Gastroesophageal sphincter (tissue), 4 donors: ENCODE measurements at places on chromosomes 11 and 22.

DNA sequence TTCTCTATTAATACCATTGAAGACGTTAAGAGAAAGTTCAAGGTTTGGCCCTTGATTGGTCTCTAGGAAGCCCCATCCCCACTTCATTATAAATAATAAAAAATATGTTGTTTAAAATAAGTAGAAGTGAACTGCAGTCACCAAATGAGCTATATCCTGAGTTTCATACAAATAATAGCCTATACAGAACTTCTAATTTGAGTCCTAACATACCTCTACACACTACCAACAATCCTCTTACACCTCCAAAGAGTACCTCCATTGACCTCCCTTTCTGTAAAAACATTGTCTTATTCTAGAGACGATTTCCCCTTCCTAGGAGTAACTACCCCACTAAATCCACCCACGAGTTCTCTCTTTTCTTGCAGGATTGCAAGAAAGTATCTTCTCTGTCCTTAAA is 7.2 kb upstream of the HBD start:
- no peaks in the 10 kb centered on the region for H3K4me1 ChIP-seq
- no peaks in the 10 kb centered on the region for H3K36me3 ChIP-seq
- H3K27me3 ChIP-seq = peaks cover 6% of the 10 kb centered on the region
- H3K27ac ChIP-seq = no peak overlapping the region
- H3K4me3 ChIP-seq = no peak overlapping the region

GRCh38 chr11:2216400-2217064 is 44.9 kb upstream of the TH start:
- H3K4me3 ChIP-seq = no peak overlapping the region
- no peak overlapping the region for H3K27ac ChIP-seq
- H3K36me3 ChIP-seq = no peaks in the 10 kb centered on the region
- ATAC-seq = no peak
- H3K27me3 ChIP-seq = peaks cover 44% of the 10 kb centered on the region

DNA sequence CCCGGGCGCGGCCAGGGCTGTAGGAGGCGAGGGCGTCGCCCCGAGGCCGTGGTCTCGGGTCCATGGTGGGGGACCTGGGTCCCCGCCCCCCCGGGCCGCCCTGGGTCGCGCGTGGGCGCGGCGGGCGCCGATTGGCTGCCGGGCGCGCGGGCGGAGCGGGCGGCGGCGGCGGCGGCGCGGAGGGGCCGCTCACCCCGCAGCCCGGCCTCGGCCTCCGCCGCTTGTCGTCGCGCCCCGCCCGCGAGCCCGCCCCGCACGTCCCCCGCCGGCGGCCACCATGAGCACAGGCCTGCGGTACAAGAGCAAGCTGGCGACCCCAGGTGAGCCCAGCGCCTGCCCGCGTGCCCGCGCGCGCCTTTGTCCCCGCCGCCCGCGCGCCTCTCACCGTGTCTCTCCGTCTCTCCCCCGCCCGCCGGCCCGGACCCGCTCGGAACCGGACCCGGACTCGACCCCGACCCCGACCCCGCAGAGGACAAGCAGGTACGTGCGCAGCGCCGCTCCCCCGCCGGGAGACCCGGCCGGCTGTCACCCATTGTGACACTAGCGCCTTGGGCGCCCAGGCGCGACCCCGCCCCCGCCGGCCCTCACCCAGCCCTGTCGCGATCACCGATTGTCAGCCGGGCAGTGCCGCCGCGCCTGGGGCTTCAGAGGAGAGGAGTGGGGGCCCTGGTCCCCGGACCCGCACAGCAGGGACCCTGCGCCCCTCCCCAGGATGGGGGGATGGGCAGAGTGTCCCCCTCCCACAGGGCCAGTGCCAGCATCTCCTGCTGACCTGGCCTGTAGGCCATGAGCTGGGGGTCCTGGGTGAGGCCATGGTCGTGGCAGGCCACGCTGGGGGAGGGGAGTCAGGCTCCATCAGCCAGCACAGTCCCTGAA is at the start of gene SEPTIN5:
Gene SEPTIN5, plus strand, starts transcription at position 192 of the 876 bp plus-strand sequence. Its CDS starts 86 bp downstream, at position 278.
- H3K36me3 ChIP-seq = no peaks in the 10 kb centered on the region
- peak; percentile 23 for ATAC-seq
- no peak within 1 kb of the TSS for H3K27ac ChIP-seq
- peaks cover 56% of the 10 kb centered on the region for H3K4me1 ChIP-seq
- peaks cover 32% of the 10 kb centered on the region for H3K27me3 ChIP-seq

DNA sequence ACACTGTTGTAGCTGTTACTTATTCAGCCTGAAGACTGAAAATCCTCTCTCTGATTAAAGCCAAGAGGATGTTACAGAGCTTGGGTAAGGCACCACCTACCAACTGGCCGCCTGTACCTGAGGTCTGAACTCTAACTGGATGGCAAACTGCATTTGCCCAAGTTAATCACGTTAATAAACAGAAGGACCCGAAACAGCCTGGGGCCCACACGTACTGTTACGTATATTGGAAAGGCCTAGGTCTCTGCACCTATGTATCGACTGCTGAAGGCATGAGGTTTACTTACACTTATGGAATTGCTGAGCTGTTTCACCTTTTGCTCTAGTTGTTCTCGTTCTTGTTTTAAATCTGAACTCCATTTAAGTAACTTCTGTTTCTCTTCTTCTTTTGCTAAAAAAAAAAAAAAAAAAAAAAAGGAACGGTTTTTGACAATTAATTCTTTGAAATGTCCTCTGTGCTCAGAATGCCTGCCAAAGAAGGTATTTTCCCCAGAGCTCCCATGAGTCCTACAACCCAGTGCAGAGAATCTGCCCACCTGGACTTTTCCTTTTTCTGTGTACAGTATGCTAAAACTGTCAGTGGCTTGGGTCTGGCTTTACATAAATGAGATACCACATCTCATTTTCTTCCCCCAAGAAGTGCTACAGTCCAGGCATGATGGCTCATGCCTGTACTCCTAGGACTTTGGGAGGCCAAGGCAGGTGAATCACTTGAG is 13.1 kb downstream of the LARGE2 start:
- no peak overlapping the region for H3K27ac ChIP-seq
- H3K27me3 ChIP-seq = no peaks in the 10 kb centered on the region
- no peak for ATAC-seq
